ENCODE measurements at places on chromosomes 5 and 9.

- DNase-seq = no peak
Observed at GRCh38 chr5:93274291-93274690, 306.7 kb downstream of the NR2F1-AS1 start.

DNA sequence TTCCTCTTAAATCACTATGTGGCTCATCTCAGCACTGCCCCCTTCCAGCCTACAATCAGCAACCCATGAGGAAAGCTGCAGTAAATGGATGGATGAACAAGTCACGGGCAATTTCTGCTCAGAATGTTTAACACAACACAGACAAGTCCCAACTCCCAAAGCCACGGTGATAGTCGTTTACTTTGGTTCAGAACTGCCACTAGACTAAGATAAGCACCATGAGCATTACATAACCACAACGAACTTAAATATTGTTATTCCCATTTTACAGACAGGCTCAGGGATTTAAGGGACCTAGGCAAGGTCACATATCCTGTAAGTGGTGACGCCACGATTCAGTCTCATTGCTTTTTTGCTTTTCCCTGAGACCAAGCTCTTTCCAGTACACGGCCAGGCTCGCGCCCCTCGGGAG, 2.0 kb upstream of the SMIM27 start:
- peak; percentile 12 for DNase-seq

- no peak for DNase-seq
Observed at GRCh38 chr5:56460681-56461191, 227.6 kb upstream of the ANKRD55 start.

- DNase-seq = no peak
Observed at GRCh38 chr9:137975936-137976565, 98.5 kb downstream of the CACNA1B start.

GRCh38 chr9:86741311-86742208, 205.7 kb downstream of the GAS1 start:
- peak; percentile 34 for DNase-seq

DNA sequence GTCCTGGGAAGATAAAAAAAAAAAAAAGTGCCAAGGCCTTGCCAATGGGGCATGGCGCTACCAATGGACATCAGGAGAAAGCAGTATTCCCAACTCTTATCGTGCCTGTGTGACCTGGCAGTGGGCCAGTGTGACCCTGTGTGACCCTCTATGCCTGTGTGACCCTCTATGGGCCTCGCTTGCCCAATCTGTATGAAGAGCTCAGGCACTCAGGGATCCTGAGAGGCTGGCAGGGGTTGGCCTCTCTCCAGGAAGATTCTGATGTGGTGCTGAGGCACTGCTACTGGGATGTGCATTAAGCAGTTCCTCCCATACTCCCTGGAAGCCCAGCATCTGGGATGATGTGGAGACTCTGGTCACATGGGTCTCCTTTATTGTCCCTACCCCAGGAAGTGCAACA, 179.2 kb downstream of the MACROH2A1 start:
- DNase-seq = no peak

- peak; percentile 49 for DNase-seq
Observed at GRCh38 chr9:87883990-87884389, 1.3 kb downstream of the SPATA31E1 start.

DNA sequence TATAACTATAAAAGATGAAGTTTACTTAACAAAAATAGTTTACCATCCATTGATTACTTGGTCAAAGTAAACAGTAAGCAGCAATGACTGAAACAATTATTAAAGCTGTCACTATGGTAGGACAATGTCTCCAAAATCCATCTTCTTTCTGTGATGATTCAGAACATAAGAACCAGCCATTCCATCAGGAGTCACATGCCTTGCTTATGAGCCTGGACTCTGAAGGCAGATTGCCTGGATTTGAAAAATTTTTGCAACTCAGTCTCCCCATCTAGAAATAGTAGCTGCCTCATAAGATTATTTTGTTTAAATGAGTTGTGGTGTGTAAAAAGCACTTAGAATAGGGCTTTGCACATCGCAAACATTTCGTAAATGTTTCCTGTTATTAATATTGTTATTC, 136.2 kb downstream of the LIFR start:
- no peak for DNase-seq

GRCh38 chr5:759111-759751, 25.3 kb downstream of the ZDHHC11B start:
- no peak for DNase-seq

GRCh38 chr5:36657563-36657995, 51.2 kb downstream of the SLC1A3 start:
- DNase-seq = no peak

- peak; percentile 86 for DNase-seq
Observed at GRCh38 chr5:69492391-69492922, at the start of gene OCLN. TSS of gene OCLN (plus strand) at chr5:69492790. CDS start at chr5:69504245, 11,455 bp downstream.

DNA sequence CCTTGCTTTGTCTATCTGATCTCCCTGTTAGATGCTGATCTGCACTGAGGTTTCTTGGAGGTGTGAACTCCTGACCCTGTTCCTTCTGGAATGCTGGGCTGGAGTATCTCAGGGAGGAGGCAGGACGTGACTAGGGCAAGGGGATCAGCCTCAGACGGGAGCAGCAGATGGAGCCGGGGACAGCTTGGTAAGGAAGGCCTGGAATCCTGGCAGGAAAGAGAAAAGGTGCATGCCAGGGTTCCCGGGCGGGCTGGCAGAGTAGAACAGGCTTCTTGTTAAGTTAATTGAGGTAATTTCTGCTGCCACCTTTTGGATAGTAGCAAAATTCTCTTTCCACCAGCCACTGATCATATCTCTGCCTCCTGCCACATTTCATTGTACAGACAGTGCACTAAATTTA, 180.9 kb downstream of the ZNF462 start:
- DNase-seq = no peak

DNA sequence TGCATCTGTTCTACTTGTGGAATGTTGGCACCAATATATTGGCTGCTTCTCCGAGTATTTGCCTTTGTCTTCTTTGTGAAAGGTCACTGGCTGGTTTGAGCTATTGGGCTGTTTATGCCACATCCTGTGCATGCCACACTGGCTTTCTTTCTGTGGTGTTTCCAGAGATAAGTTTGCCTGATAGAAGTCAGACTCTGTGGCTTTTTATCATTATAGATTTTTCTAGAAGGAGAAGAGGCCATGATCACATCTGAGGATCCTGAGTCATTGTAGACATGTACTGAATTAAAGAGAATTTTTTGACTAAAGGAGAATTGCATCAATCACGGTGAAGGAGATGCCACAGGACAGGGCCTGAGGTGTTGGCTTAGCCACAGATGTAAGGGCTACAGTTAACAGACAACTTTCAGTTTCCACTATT, 26.5 kb upstream of the CDKN2B start:
- DNase-seq = no peak

DNA sequence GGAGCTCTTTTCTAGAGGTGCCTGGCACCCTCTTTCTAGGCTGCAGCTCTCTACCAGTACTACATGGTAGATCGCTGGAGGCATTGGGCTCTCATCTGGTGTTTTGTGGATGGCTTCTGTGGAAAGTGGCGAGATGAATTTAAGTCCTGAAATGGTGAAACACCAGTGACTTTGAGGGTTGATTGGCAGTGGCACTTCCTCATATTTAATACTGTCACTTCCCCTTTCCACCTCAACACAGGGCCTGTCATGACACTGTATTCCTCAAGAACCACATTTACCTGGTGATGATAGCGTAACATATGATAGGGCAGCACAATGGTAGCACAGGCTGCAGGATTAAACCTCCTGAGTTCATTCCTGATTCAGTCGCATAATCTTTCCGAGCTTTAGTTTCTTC, 132.1 kb downstream of the KDM4C start:
- DNase-seq = no peak

- DNase-seq = no peak
Observed at GRCh38 chr5:144318460-144318859, 147.8 kb downstream of the KCTD16 start.

DNA sequence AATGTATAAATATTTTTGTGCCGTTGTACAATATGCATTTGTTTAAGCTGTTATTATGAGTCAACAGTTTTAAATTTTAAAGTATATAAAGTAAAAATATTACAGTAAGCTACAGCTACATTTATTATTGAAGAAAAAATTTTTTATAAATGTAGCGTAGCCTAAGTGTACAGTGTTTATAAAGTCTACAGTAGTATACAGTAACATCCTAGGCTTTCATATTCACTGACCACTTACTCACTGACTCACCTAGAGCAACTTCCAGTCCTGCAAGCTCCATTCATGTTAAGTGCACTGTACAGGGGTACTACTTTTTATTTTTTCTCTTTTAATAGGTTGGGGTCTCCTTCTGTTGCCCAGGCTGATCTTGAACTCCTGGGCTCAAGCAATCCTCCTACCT, 30.6 kb downstream of the SIL1 start:
- DNase-seq = no peak

- DNase-seq = no peak
Observed at GRCh38 chr9:78437296-78437695, 140.4 kb downstream of the PSAT1 start.

- DNase-seq = no peak
Observed at GRCh38 chr5:138502121-138502520, 36.8 kb downstream of the EGR1 start.

DNA sequence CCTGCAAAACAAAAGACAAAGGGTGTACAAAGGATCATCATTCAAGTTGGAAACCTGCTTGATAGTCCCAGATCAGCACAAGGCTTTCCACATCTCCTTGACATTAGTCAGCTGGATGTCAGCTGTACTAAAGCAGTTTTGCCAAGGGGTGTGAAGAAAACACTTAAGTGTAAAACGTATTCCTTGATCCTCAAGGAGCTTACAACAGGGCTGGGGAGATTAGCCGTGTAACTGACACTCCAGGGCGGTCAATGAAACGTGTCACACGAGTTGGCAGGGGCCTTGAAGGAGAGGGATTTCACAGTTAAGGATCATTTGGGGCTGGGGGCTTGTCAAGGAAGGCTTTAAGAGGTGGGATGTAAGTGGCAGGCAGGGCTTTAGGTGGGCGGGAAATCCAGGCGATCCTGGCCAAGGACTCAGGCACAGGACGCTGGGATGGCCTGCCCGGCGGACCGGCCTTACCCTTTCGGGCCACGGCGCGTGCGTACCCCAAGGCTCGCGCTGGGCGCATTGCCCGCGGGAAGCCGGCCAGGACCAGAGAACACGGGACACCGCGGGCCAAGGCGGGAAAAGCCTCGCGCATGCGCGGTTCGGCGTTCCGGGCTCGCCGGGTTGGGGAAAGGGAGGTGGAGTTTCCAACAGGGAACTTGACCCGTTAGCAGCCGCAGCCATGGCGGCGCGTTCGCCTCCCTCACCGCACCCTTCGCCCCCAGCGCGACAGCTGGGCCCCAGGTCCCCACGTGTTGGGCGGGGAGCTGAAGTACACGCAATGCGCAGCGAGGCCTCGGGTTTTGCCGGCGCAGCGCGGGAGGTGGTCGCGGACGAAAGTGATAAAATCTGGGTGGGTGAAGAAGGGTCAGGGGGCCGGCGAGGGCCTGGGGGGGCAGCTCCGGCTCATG, at the start of gene CNTLN:
Gene CNTLN (plus strand): TSS at position 645 of the 899 bp plus-strand sequence. CDS start 26 bp downstream, at position 671.
- DNase-seq = peak; percentile 89

GRCh38 chr5:122985006-122985700, 51.4 kb downstream of the PPIC start:
- DNase-seq = no peak

- no peak for DNase-seq
Observed at GRCh38 chr5:139164020-139164419, 34.1 kb downstream of the SIL1 start.

DNA sequence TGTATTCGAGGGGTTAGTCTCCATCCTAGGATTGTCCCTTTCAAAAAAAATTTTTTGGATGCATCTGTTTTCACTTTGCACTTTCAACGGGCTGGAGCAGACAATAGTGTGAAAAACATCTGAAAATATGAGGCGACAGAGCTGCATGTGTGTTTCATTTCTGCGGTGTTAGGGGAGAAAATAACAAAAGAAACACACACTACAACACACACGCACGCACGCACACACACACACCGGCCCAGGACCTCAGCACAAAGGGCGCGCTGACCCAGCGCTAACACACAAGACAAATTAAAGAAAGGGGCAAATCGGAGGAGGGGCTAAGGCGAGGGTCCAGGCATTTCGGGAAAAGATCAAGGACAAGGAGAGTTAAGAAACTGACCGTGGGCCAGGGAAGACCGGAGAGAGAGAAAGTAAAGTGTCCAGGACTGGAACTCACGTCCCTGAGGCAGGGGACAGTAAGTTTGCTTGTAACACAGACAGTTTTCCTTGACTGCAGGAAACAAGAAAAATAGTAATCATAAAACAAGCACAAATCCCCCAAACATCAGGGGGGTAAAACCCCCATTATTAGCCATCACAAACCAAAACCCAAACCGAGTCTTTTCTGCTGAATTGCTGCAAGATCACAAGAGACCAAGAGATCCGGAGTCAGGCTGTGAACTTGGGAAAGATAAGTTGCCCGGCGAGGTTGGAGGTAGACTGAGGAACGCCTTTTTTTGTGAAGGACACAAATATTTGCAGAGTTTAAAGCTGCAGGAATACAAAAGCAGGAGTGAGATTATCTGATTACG, 302.1 kb downstream of the PARP8 start:
- DNase-seq = no peak

GRCh38 chr9:98195671-98196070, 3.2 kb upstream of the CORO2A start:
- no peak for DNase-seq

DNA sequence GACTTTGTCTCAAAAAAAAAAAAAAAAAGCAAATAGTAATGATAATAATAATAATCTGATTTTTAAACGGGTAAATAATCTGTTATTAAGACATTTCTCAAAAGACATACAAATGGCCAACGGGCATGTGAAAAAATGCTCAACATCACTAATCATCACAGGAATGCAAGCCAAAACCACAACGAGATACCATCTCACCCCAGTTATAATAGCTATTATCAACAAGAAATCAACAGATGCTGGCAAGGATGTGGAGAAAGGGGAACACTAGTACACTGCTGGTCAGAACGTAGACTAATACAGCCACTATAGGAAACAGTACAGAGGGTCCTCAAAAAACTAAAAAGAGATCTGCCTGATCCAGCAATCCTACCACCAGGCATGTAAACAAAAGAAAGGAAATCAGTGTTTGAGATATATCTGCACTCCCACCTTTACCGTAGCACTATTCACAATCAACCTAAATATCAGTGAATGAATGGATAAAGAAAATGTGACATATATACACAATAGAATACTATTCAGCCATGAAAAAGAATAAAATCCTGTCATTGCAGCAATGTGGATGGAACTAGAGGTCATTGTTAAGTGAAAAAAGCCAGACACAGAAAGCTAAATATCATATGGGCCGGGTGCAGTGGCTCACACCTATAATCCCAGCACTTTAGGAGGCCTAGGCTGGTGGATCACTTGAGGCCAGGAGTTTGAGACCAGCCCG, 24.9 kb downstream of the VAV2 start:
- DNase-seq = no peak
